ENCODE measurements at places on chromosomes 11 and 22.

DNA sequence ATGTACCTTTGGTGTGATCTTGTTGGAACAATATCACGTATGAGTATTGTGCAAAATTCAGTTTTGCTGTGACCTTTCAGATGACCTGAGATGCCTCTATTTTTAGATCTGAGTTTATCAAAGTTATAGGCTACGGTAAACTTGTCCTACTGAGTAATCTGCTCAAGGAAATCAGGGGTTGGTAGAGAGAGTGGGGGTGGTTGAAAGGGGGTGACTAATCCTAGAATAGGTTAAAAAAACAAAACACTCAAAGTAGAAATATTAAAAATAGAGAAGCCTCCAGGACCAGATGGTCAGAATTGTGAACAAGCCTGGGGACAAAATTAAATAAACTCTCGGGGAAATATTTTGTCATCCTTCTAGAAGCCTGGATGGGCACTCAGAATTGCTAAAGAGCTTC, 59.9 kb upstream of the C11orf87 start:
- no peak for DNase-seq

GRCh38 chr11:120594746-120595145, 83.2 kb downstream of the GRIK4 start:
- no peak for DNase-seq

DNA sequence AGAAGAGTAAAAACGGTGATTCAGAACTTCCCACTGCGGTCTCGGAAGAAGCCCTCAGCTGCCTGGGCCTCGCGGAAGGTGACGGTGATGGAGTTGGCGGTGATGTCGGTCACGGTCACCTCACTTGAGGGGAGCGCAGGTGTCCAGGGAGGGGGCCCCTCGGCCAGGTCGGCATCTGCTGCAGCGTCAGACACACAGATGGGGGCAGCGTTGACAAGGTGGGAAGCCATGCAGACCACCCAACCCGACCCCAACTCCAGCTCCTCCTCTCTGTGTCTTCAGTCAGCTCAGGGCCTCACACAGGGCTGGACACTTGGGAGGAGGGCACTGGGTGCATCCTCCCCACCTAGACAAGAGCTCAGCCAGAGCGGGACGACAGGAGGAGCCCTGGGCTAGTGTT, 18.6 kb downstream of the CBX7 start:
- DNase-seq = no peak

GRCh38 chr11:76236092-76236999, 30.0 kb upstream of the WNT11 start:
- no peak for DNase-seq

DNA sequence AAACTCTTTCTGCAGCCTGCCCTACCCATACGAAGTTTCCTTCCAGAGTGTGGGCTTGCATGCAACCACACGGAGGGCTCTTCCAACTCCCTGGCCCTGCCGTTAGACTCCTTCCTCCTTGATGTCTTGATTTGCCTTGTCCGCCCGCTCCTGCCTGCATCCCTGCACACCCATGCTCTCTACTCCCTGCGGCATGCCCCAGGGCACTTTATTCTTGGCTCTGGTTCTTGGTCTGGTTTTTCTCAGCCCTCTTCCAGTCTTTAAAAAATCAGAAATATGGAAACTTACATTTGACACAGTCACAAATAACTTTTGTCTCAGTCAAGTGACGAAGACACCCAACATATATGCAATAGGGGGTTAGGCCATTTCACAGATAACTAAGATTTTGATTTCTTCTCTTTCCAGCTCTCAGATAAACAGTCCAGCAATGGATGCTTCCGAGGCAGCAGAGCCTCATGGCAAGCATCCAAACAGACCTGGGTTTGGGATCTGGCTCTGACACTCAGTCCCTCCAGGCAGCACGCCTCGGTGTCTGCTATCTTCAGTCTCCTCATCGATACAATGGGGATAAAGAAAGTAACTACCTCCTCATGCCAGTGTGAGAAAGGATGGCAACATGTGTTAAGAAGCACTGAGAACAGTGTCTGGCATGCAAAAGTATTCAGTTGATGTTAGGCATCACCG, 15.7 kb upstream of the OPCML start:
- DNase-seq = no peak

GRCh38 chr11:77153276-77154185, 25.5 kb downstream of the MYO7A start:
- no peak for DNase-seq

GRCh38 chr22:17742527-17742902, 31.8 kb downstream of the BID start:
- peak; percentile 75 for DNase-seq

GRCh38 chr11:103673773-103674172, 362.7 kb upstream of the DDI1 start:
- DNase-seq = no peak

GRCh38 chr22:33535937-33536875, 384.1 kb downstream of the LARGE1 start:
- DNase-seq = no peak

DNA sequence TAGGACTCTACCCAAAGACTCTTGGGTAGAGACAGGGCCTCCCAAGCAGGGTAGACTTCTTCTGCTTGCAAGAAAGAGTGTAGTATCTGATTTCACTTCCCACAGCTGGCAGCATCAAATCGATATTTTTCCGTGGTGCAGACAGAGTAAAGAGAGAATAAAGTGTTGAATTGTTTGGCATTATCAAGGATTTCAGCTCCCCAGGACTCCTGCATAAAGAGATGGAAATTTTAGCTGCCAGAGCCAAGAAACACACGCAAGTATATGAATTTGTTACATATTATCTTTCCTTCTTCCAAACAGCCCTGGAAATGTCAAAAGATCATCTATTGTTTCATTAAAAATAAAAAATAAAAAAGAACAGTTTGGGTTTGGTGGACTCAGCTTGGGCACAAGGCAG, 136.8 kb downstream of the PKNOX2 start:
- no peak for DNase-seq

Measured in activated CD4-positive, alpha-beta T cell treated with anti-CD3 and anti-CD28 coated beads, Interleukin-2, amount 50 U/mL, for 48 hours (primary cell).